ENCODE measurements at places on chromosomes 7 and 10.

GRCh38 chr7:106273009-106273668, 11.6 kb downstream of the NAMPT start:
- no peak for DNase-seq

DNA sequence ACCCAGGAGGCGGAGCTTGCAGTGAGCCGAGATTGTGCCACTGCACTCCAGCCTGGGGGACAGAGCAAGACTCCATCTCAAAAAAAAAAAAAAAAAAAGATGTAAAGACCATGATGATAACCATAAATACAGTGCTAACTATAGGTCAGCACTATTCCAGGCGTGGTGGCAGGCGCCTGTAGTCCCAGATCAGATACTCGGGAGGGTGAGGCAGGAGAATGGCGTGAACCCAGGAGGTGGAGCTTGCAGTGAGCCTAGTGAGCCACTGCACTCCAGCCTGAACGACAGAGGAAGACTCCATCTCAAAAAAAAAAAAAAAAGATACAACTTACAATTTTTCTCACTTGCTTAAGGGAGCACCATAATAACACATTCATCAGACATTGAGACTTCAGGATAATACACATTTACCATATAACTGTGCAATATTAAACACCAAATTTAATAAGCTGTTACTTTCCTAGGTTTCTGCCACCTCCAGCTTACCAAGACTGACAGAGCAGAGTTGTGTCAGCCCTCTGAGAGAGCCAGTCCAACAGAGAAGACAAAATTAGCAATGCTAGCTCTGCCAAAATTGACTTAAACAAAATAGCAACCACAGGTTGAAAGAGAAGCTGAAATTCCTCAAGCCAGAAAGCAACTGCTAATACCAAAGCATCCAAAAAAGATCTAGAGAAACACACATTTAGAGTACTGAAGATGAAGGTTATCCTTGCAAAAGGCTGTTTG, 8.2 kb downstream of the DNA2 start:
- no peak for DNase-seq

GRCh38 chr10:55410415-55410885, 609.4 kb upstream of the PCDH15 start:
- DNase-seq: peak; percentile 61

GRCh38 chr10:32374605-32375004, 27.6 kb upstream of the EPC1 start:
- no peak for DNase-seq

GRCh38 chr7:80826520-80827238, 92.2 kb downstream of the SEMA3C start:
- no peak for DNase-seq

- no peak for DNase-seq
These were observed 52.5 kb downstream of the PROSER2 start for GRCh38 chr10:11875494-11876281.

DNA sequence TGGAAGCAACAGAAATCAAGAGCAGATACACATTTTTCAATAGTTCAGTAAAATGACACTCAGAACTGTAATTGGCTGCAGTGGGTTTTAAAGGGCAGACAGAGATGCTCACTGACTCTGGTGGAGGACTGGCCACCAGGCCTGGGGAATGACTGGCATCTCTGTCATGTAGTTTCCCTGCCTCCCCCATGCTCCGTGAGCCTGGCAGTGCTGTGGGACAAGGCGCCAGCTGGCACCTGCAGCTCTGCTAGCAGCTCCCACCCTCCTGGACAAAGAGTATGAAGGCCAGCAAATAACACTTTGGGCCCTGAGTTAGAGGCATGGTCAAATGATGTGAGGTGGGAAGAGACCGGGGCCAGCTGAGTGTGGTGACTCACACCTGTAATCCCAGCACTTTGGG, 15.0 kb downstream of the TSPAN33 start:
- DNase-seq: no peak

DNA sequence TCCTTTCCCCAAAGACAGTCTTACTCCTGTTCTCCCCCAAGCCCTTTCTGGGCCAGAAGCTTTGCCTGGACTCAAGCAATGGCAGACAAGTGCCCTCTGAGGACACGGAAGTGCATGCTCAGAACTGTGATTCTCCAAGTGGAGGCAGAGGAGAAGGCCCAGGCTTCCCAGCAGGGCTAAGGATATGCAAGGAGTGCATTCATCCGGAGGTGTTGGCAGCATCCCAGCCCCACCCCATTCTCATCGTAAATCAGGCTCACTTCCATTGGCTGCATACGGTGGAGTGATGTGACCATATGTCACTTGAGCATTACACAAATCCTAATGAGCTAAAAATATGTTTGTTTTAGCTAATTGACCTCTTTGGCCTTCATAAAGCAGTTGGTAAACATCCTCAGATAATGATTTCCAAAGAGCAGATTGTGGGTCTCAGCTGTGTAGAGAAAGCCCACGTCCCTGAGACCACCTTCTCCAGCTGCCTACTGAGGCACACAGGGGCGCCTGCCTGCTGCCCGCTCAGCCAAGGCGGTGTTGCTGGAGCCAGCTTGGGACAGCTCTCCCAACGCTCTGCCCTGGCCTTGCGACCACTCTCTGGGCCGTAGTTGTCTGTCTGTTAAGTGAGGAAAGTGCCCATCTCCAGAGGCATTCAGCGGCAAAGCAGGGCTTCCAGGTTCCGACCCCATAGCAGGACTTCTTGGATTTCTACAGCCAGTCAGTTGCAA, 1.4 kb upstream of the RBP3 start:
- DNase-seq: no peak

DNA sequence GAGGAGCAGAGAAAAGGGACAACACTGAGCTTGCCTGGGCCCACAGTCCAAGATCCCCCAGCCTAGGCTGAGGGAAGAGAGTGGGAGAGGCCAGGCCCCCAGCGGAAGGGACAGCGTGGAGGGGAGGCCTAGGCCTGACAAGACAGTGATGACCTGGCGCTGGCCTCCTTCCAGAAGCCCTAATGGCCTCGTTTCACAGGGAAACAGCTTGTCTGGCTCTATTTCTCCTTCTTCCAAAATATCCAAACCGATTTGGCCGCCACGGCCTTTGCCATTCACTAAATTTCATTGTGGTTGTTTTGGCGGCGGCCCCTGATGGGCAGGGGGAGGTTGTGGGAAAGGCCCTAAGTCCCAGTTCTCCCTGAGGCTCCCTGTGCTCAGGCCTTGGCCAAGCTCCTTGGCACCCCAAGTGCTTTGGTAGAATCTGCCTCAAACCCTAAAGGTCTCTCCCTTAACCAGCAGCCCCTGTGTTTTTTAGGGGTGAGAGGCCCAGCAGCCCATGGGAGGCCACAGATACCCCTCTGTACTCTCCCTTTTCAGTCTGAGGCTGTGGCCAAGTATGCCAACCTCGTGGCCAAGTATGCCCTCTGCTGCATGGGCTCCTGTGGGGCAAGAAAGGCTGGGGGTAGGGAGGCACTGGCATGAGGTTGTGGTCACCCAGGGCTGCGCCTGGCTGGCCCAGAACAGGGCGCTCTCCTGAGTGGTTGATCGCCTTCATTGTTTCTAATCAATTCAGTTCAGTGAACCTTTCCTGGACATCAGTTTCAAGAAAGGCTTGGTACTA, 37.3 kb downstream of the PAX2 start:
- no peak for DNase-seq

- DNase-seq: peak; percentile 39
These were observed 76.0 kb downstream of the GPR141 start for GRCh38 chr7:37759526-37759925.

DNA sequence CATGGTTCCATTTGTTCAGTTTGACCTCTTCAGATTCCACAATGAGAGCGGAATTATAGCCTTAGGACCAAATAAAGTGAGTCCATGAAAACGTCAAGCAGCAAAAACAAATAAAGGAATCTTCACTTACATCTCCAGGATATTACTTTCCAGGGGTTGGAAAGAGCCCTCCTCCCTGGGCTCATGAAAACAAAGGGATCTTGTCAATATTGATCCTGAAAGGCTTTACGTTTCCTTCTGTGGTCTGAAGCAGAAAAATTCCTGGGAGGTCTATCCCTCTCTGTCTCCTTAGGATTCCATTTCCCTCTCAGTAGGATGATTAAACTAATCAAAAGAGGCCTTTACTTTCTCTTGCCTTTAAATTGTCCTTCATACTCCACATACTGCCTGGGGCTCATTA, 293.5 kb downstream of the GPAM start:
- no peak for DNase-seq

All from dorsolateral prefrontal cortex (tissue), 122 donors.